BE2C (cell line): ENCODE measurements at places on chromosomes 5 and 9.

GRCh38 chr5:40277161-40277906 lies 402.4 kb upstream of the PTGER4 start:
- DNase-seq: no peak

DNA sequence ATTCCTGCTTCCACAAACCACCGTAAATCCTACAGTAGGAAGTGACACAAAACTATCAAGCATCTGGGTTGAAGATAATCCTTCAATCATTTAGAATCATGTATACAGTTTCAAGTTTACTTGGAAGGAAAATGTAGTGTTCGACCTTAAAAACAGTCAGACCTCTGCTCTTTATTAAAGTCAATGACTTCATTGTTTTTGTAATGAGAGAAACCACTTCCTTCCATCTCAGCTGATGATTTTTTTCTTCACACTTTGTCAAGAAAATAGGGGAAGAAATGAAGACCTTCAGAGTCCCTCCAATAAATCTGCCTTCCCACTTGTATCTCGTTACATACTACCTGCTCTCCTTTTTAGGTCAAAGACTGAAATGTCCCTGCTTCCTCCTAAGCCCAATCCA lies 30.1 kb downstream of the TUSC1 start:
- no peak for DNase-seq

DNA sequence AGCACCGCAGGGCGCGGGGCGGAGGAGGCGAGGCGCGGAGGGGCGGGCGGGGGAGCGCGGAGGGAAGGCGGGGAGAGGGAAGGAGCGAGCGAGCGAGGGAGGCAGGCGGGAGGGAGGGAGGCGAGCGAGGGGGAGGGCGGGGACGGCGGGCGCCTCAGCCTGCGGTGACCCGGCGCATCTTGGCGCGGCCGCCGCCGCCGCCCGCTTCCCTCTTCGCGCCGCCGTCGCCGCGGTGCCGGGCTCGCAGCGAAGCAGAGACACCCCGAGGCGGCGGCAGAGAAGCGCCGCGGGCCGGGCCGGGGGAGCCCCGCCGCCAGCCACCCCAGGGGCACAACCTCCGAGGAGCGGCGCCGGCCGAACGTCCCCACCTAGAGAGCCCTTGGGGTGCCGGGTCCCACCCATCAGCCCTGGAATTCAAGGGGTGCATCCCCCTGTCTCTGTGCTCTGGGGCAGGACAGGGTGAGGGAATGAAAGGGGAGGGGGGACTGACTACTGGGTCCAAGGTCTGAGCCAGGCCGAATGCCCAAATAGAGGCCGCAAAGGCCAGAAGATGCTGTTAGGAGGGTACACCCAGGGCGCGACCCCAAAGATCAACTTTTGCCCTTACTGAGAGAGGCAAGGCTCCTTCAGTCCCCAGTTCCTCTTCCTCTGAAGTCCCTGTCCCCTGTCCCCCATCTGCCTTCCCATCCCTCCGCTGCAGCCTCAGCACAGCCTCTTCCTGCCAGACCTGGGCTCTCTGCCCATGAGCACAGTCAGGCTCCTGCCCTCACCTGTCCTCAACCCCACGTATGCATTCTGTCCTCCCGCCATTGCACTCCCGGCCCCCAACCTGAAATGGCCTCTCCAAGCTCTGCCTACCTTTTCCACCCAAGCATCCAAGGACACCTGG lies at the start of gene ADAMTS2:
Gene ADAMTS2, minus strand, starts transcription at position 29 of the 889 bp plus-strand sequence. CDS start 133 bp downstream, outside the sequence.
- DNase-seq: peak; percentile 54

GRCh38 chr5:90437663-90438062 lies 28.1 kb upstream of the CETN3 start:
- DNase-seq: no peak

- no peak for DNase-seq
Measured at GRCh38 chr5:150297934-150298595, 4.6 kb downstream of the ARSI start.

- DNase-seq: no peak
Measured at GRCh38 chr9:78122631-78123030, 91.0 kb upstream of the GNAQ start.

GRCh38 chr5:93327605-93328004 lies 253.4 kb downstream of the NR2F1-AS1 start:
- DNase-seq: peak; percentile 40

- DNase-seq: no peak
Measured at GRCh38 chr5:127656825-127657224, 7.9 kb downstream of the CTXN3 start.

DNA sequence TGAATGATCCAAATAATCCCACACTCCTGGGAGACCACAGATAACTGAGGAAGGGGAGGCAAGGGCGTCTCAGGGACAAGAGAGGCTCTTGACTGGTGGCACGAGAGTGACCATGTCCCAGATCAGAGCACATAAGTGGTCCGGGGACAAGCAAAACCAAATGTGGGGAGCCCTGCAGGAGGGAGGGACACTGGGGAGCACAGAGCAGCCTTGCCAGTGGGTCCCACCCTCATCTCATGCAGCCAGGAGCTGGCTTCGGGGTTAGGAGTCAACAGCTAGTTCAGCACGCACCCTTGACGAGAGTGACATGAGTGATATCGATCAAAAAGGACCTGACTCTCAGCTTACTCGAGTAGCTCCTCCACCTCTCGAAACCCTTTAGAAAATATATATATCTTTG lies 16.5 kb upstream of the UBE2QL1 start:
- DNase-seq: no peak

DNA sequence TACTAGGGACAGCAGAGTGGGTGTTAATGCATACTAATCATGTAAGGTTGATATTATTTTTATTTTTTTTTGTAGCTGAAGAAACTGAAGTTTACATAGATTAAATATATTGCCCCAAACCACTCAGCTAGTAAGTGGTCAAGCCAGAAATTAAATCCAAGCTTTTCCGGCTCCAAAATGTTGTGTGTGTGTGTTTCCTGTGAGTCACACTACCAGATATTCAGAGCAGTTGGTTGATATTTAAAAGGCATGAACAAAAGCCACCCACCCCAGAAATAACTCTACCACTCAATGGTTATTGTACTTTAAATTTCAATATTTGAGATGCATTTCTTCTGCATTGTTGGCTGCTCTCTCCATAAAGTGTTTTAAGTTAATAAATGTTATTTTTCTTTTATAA lies 29.5 kb downstream of the KCNN2 start:
- DNase-seq: no peak

DNA sequence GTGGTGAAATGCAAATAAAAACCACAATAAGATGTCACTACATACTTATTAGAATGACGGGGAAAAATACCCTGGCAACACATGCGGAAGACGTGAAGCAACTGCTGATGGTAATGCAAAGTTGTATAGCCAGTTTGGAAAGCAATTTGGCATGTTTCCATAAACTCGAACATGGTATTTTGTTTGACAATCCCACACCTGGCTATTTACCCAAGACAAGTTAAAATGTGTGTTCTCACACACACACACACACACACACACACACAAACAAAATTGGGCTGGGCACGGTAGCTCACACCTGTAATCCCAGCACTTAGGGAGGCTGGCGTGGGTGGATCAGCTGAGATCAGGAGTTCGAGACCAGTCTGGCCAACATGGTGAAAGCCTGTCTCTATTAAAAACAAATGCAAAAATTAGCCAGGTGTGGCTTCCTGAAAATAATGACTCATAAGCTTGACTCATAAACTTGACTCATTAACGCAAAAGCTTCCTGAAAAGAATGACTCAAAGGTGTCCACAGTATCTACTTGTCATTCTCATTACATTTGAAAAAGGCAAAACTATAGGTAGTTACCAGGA lies 456.5 kb downstream of the CDH18 start:
- no peak for DNase-seq

DNA sequence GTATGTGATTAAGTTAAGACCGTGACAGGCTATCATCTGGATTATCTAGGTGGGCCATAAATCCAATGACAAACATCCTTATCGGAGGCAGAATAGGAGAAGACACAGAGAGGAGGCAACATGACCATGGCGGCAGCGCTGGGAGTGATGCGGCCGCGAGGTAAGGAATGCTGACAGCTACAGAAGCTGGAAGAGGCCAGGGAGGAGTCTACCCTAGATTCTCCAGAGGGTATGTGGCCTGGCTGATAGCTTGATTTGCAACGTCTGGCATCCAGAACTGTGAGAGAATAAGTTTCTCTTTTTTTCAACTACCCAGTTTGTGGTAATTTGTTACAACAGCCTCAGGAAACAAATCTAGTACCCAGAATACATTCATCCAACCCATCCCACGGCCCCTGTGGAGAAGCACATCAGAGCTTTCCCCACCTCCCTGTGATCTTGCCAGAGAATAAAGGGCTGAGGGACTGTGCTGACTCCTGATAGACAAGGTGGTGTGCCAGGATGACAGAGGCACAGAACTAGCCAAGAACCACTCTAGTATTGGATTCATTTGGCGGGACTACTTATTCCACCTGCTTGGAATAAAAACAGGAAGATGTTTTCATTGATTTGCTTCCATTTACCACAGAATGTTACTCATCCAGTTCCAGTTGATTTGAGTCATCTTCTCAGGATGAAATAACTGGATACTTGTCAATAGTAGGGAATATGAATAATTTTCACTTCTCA lies 187.4 kb downstream of the MAN2A1 start:
- no peak for DNase-seq

- DNase-seq: no peak
Measured at GRCh38 chr5:173974688-173975239, 14.2 kb upstream of the C5orf47 start.

- DNase-seq: peak; percentile 65
Measured at GRCh38 chr5:150175536-150175935, 9.0 kb downstream of the CDX1 start.

- no peak for DNase-seq
Measured at GRCh38 chr5:152556784-152557183, 151.7 kb upstream of the NMUR2 start.

DNA sequence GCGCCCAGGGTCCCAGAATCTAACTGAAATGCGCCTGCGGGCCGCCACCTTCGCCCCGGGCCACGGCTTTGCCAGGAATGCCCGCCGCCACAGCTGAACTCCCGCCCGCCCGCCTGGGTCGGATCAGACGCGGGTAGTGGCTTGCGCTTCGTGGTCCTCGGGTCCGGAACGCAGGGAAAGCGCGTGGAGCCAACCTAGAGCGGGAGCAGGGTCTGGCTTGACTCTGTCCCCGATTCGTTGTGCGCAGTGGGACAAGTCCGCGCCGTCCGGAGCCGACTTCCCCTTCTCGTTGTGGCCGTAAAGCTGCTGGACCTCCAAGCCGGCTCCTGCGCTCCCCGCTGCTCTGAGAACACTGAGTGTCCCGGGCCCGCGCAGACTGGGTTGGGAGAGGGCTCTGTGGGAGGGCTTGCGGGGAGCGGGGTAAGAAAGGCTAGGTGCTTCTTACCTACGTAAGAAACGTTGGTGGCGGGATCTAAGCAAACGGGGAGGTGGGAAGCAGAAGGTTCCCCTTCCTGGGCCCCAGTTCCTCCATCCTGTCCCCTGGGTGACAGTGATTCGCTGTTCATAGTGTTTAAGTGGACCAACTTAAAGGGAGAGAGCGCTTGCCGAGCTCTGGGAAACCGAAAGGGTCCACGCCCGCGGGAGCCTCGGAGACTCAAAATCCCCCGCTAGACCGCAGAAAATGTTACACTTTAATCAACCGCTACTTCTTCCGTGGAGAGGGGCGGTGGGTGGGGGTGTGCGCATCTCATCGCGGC lies 4.4 kb upstream of the FOXE1 start:
- no peak for DNase-seq

DNA sequence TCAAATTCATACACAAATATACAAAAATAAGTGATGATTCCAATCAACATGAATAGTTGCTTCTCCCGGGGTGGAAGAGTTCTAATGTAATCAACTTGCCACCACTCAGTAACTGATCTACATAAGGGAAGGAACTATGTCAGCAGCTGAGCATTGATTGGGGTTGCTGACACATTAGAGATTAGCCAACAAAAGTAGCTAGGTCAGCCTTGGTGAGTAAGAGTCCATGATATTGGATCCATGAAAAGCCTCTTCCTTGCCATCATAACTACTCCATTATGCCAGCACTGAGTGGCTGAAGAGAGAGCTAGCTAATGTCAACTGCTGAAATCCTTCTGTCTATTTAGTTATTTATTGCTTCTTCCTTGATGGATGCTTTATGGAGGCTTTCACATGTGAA lies 309.8 kb downstream of the NFIB start:
- no peak for DNase-seq
